ENCODE measurements at places on chromosomes 16 and 17. TPM values are rescaled to one million over a fixed set of nuclear protein-coding genes. Genes with fewer than 3 reads are reported as not detected.

GRCh38 chr17:51155416-51155815, 2.1 kb downstream of the NME1 start:
- peaks cover 16% of the 10 kb centered on the region for H3K4me1 ChIP-seq
- no peak overlapping the region for H3K27ac ChIP-seq
- no peak for DNase-seq

- no peak overlapping the region for H3K4me3 ChIP-seq
- DNase-seq, result no peak
- no peaks in the 10 kb centered on the region for H3K27me3 ChIP-seq
- no peaks in the 10 kb centered on the region for H3K36me3 ChIP-seq
- no peaks in the 10 kb centered on the region for H3K4me1 ChIP-seq
Measured at GRCh38 chr16:492211-492875, 35.2 kb upstream of the CAPN15 start.

DNA sequence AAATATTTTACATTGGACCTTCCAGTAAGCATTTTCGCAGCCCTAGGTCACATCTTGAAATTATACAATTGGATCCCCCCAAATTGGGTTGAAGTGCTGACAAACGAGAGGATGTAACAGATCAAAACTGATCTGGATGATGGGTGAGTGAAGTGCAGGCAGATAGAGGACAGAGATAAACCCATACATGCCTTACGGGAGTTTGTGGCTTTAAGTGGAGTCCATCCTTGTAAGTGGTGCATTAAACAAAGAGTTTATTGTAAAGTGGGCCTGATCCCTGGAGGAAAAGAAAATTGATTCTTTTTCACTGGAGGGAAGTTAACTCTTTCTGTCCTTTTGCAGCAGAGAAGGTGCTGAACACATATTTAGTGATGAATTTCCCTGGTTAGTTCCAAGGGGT, 39.0 kb upstream of the KCNJ2 start:
- no peak overlapping the region for H3K4me3 ChIP-seq
- no peaks in the 10 kb centered on the region for H3K27me3 ChIP-seq
- H3K27ac ChIP-seq, result no peak overlapping the region
- no peaks in the 10 kb centered on the region for H3K4me1 ChIP-seq
- H3K36me3 ChIP-seq, result no peaks in the 10 kb centered on the region

DNA sequence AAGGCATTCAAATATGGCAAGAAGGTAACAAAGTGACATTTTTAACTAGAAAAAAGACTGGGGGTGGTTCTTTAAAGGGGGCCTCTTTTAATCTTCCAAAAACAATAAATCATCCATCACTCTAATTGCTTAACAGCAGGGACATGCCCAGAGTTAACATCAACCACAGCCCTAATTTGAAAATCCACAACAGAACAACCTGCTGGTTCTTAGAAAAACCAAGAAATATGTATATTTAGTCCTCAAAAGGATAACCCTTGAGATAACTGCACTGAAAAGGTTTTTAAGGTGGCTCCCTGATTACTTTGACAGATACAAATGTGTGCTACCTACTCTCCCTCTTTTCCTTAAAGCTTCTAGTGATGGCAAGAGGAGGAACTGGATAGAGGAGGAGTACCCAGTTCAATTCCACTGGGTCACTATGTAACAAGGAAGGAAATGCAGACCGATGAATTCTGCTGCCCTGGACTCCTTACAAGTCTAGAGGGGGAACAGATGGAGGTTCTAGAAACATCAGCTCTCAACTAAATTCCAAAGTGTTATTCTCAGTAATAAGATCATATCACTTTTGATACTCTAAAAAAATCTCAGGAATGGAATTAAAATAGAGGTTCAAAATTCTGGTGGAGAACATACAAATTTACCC, 54.3 kb downstream of the N4BP1 start:
- no peak overlapping the region for H3K4me3 ChIP-seq
- H3K27ac ChIP-seq, result no peak overlapping the region
- DNase-seq, result no peak
- peaks cover 13% of the 10 kb centered on the region for H3K36me3 ChIP-seq
- peaks cover 47% of the 10 kb centered on the region for H3K4me1 ChIP-seq

- no peaks in the 10 kb centered on the region for H3K27me3 ChIP-seq
- DNase-seq, result no peak
- H3K27ac ChIP-seq, result no peak overlapping the region
- no peak overlapping the region for H3K4me3 ChIP-seq
Measured at GRCh38 chr16:8729779-8730334, 55.4 kb downstream of the ABAT start.

KRT40 gene
- not detected for total RNA-seq
